K562 (cell line): ENCODE measurements at places on chromosomes 5 and 9. TPM values are rescaled to one million over a fixed set of nuclear protein-coding genes. Genes with fewer than 3 reads are reported as not detected.

DNA sequence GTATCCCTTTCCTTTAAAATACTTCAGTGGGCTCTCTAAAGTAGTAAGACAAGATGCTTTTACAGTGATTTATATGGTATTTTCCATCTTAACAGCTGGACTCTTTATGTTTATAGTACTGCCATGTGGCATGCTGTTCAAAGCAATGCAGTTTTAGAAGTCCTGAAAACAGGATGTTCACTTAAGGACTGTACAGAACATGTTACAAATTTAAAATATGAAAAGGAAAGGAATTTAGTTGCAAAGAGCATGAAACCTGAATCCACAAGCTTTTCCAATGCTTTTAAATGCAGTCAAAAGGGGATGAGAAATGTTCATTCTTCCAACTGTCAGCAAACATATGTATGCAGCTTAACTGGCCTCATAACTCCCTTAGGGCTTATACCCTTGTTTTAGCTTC is 580.2 kb downstream of the EFNA5 start:
- H3K4me3 ChIP-seq, result no peak overlapping the region
- H3K27me3 ChIP-seq, result no peaks in the 10 kb centered on the region
- no peak overlapping the region for H3K27ac ChIP-seq
- H3K4me1 ChIP-seq, result no peaks in the 10 kb centered on the region

DNA sequence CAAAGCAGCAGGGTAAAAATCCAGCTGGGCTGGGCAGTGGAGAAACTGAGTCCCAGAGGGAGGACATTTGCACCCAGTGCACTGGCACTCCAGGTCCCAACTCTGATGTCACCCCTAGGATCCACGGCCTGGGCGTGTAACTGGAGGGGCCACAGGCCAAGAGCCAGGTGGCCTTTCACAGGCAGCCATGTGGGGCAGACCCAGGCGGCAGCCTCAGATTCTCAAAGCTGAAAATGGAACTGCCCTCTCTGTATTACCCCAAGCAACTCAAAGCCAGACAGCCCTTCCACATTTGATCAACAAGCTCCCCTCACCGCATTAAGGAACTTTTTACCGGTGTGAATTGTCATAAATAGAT is 46.7 kb downstream of the RASGEF1C start:
- no peaks in the 10 kb centered on the region for H3K36me3 ChIP-seq
- no peak for DNase-seq
- H3K4me1 ChIP-seq, result peaks cover 7% of the 10 kb centered on the region
- no peak overlapping the region for H3K27ac ChIP-seq
- no peak overlapping the region for H3K4me3 ChIP-seq

The ELOVL7 gene
- polyA plus RNA-seq, result 6.9 and 8.9 TPM in 2 replicates

GRCh38 chr5:40812125-40812524 is 14.0 kb upstream of the PRKAA1 start:
- peak overlapping the region; percentile 15; the same call in 1 of the 3 replicates for H3K27ac ChIP-seq
- peak; percentile 48 for DNase-seq
- no peak overlapping the region for H3K4me3 ChIP-seq

GRCh38 chr5:126234563-126235195 is 188.5 kb upstream of the GRAMD2B start:
- H3K4me1 ChIP-seq, result no peaks in the 10 kb centered on the region
- no peak for DNase-seq
- no peaks in the 10 kb centered on the region for H3K27me3 ChIP-seq

DNA sequence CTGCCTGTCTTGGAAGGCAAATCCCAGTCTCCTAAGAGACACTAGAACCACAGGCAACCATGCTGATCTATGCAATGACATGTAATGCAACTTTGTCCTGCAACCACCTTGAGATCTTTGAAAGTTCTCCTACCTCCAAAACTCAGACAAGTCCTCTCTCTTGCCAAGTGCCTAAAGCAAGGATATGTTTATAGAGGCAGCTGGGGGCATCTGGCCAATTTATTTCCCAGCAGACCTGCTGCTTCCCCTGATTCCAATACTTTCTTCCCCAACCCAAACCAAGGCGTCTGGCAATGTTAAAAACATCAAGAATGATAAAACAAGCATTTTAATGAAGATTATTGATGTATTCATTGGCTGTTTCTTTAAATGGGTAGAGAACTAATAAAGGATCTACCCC is 138.4 kb downstream of the DOCK8 start:
- H3K36me3 ChIP-seq, result peaks cover 17% of the 10 kb centered on the region; the same call in 2 of the 3 replicates
- no peak overlapping the region for H3K4me3 ChIP-seq
- no peak overlapping the region for H3K27ac ChIP-seq
- no peaks in the 10 kb centered on the region for H3K27me3 ChIP-seq

DNA sequence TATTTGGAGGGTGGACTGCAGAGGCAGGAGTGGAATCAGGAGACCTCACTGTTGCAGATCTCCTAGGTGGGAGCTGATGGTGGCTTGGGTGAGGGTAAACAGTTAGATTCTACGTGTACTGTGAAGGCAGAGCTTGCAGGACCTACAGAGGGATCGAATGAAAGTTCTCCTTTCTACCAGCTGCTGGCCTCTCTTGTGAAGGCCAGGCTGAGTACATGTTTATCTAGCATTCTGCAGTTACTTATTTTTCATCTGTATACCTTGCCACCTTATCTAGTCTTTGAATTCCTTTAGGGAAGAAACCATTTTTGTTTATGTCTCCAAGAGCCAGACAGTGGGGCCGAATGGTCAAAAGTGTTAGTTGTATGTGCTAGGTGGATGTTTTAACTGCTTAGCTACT is 57.6 kb downstream of the PTTG1 start:
- H3K27me3 ChIP-seq, result peaks cover 15% of the 10 kb centered on the region; the same call in 1 of the 2 replicates
- no peaks in the 10 kb centered on the region for H3K4me1 ChIP-seq
- H3K36me3 ChIP-seq, result no peaks in the 10 kb centered on the region

- no peaks in the 10 kb centered on the region for H3K27me3 ChIP-seq
- no peaks in the 10 kb centered on the region for H3K36me3 ChIP-seq
- H3K4me3 ChIP-seq, result no peak overlapping the region
- no peak for DNase-seq
- H3K27ac ChIP-seq, result no peak overlapping the region
Measured at GRCh38 chr9:80231318-80232236, 659.8 kb downstream of the TLE4 start.

GRCh38 chr9:100011062-100011681 is 87.6 kb downstream of the ERP44 start:
- no peaks in the 10 kb centered on the region for H3K27me3 ChIP-seq
- peaks cover 54% of the 10 kb centered on the region for H3K36me3 ChIP-seq
- H3K4me1 ChIP-seq, result no peaks in the 10 kb centered on the region
- H3K27ac ChIP-seq, result no peak overlapping the region

The ADAMTSL2 gene
- polyA plus RNA-seq, result not detected in 2 replicates
